ENCODE measurements at places on chromosomes 12 and 14.

GRCh38 chr14:24504425-24504950 lies 3.6 kb downstream of the CMA1 start:
- DNase-seq: no peak

DNA sequence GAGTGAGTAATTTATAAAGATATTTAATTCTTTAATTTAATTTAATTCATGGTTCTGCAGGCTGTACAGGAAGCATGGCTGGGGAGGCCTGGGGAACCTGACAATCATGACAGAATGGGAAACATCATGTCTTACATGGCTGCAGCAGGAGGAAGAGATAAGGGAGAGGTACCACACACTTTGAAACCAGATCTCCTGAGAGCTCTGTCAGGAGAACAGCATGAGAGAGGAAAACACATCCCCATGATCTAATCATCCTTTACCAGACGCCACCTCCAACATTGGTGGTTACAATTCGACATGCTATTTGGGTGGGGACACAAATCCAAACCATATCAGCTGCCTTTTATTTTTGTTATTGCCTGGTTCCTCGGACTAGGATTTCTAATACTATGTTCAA lies 928.6 kb downstream of the TMEM121 start:
- DNase-seq: no peak

DNA sequence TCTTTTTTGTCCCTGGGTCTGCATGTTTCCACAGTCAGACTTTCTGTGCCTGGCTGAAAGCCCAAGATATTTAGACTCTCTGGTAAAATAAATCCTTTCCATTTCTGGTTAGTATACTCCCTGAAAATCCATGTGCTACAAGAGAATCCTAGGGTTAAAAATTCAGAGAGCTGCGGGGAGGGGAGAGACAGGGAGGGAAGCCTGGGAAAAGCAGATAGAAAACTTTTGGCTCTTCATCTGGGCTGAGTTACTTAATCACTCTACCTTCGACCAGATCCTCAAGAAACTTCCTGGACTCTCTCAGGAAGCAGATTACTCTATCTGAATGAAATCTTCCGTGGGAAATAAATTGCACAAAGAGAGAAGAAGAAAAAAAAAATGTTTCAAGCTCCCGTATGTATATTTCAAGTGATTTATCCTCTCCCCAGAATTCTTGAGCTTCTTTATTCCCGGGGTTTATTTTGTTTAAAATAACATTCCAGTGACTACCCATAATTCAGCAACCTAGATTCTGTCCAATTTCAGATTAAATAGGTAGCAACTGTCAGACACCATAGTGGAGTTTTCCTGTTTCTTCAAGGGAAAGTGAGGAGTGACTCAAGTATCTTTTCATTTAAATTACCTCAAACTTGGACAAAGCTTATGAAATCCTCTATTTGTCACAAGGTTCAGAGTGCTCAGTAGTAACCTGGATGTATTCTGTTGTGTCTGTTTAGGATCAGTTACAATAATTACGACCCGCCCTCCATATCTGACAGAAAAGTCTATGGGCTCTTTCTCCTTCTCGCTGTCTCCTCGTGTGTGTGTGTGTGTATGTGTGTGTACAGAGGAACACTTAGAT lies 163.7 kb downstream of the MYRFL start:
- peak; percentile 92 for DNase-seq

- no peak for DNase-seq
These were observed 17.3 kb downstream of the GPR68 start for GRCh38 chr14:91227183-91227628.

DNA sequence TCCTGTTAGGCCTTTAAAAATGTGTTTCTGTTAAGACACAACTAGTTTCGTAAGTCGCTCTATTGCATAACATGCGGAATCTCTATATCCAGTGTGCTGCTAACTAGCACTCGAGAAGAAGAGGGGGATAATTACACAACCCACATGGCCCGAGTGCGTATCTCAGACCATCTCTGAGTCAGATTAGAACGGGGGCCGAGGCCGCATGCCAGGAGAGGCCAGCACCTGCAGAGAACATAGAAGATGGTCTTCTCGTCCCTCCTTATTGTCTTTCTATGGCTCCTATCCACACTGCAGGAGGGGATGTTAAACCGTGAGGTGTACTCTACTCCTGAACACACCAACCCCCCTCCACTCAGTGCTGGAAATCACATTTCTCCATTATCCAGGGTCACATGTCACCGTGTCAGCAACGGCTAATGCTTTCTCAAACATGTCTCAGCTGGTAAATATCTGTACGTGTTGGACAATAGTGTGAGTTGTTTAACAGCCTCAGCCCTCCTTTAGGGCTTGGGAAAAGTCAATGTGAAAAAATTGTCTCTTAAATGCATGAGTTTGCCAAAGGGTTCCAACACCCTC lies 56.3 kb downstream of the CCDC88C start:
- DNase-seq: peak; percentile 17

DNA sequence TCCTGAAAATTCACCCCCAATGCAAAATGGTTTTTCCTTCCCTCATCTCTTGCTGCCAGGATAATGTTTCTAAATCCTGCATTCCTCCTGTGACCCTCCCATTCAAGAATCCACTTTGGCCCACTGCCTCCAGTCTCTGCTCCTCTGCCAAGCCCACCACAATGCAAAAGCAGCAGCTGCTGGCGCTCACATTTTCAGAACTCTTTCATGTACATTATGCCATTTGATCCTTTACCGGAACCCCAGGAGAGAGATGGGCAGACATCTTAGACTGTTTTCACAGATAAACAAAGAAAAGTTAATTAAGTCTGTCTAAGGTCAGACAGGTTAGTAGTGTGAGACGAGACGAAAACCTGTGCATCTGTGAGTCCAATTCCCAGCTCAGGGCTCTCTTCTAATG lies 12.9 kb downstream of the LRIG3 start:
- DNase-seq: peak; percentile 48

DNA sequence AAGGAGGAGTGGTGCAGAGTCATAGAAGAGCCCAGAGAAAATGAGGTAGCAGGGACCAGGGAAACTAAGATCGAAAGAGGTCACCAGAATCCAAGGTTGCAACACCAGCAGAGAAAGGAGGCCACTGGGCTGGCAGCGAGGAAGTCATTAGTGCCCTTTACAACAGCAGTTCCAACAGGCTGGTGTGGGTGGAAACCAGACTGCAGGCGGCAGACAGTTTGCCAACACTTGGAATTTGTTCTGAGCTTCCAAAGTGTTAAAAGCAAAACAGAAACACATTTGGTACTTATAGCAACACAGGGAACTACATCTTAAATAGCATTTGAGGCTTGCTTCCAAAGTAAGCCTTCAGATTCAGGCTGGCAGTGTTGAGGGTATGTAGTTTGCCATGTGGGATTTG lies 95.2 kb upstream of the PWP1 start:
- DNase-seq: no peak

DNA sequence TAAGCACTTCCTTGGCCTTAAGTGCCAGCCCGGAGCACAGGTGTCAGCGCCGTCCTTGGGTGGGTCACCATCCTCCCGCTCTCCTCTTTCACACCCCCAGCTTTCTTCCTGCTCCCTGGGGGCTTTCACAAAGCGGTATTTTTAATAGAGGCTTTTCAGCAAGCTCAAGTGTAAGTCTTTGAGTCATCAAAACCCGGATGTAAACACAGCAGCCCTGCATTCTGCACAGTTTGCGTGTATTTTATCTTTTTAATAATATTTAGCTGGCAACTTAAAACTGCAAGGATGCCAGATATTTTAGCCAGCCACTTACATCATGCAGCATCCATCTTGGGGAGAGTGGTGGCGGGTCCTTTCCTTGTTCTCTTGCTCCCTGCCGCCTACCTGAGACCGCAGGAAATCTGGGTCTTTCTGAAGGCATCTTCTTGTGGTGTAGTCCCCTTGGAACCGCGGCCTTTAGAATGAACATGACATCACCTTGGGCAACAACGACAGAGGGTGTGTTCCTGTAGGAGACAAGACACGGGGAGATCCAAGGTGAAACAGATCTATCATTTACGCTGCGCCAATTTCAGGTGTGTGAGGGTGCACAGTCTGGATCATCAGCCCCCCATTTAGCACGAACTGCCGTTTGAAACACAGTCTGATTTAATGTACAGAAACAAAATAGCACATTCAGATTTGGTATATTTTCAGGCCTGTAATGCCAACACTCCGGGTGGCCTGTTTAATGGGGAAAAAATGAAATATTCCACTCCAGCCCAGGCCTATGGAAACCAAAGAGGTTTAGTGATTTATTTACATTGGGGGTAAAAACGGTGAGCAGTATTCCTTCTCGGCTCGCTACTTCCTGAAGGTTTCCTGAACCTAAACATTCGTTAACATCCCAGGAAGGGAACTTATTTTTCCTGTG lies 12.5 kb upstream of the IRF2BPL start:
- peak; percentile 89 for DNase-seq

- DNase-seq: no peak
These were observed 4.9 kb upstream of the PPP1R12A start for GRCh38 chr12:79939728-79940310.

- no peak for DNase-seq
These were observed 442.5 kb downstream of the EGLN3 start for GRCh38 chr14:33508126-33509062.

DNA sequence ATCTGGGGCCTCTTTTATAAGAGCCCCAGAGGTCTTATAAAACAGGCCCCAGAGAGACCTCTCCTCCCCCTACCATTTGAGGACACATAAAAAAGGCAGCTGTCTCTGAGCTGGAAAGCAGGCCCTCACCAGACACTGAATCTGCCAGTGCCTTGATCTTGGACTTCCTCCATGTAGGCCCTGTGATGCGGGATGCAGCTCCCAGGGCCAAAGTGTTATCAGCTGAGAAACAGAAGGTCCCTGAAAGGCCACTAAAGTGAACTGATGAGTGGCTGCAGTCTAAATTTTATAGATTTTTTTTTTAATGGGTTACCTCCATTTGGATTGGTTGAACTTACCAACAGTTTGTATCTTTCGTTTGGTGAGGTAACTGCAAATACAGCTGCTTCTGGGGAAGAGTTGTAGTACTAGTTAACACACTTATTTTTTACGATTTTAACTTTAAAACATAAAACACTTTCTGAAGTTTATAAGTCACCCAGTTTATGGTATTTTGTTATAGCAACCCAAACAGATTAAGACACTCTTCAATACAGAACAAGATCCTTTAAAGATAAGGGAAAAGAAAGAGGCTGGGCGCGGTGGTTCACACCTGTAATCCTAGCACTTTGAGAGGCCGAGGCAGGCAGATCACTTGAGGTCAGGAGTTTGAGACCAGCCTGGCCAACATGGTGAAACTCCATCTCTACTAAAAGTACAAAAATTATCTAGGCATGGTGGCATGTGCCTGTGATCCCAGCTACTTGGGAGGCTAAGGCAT lies 5.6 kb upstream of the GUCY2C start:
- DNase-seq: no peak

DNA sequence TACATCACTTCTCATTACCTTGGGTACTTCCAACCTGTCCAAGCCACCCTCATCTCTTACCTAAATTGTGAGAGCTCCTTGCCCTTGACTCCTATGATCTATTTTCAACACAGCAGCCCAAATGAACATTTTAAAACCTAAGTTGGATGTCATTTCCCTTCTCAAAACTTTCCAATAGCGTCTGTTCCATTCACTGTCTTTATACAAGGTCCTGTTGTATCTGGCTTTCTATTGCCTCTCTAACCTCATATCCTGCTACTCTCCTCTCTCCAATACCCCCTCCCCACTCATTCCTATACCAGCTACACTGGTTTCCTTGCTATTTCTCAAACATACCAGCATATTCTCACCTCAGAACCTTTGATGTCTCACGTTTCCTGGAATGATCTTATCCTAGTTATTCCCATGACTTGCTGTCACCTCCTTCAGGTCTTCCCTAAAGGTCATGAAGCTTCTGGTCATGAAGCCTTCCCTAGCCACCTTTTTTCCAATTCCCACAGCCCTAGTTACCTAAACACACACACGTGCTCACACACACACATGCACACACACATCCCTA lies 4.1 kb upstream of the KANSL2 start:
- no peak for DNase-seq

DNA sequence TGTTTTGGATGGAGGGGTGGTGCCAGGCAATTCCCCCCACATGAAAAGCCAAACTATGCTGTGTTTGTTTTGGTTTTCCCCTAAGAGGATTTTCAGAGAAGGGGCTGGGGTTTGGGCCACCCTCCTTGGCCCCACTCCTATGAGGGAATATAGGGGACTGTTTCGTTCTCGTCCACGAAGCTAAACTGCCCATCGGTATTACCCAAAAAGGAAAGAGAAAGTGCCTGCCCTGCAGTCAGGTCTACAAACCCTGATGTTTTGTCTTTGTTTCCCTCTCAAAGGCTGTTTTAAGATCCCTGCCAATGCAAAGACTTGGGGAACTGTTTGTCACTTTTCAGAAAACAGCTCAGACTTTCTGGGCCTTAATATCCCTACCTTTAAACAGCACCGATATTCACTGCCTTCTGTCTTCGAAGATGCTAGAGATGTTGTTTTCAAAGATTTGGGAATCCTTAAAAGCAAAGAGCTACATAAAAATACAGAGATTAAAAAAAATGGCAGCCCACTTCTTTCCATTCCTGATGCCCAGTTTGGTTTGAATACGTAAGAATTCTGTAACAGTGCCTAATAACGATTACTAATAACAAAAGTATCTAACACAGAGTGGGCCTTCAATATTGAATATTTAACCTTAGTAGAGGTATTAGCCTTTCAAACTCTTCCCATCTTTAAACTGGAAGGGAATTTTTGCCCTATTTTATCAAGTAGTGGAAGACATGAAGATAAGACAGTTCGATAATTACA lies 518.4 kb downstream of the MED13L start:
- no peak for DNase-seq

DNA sequence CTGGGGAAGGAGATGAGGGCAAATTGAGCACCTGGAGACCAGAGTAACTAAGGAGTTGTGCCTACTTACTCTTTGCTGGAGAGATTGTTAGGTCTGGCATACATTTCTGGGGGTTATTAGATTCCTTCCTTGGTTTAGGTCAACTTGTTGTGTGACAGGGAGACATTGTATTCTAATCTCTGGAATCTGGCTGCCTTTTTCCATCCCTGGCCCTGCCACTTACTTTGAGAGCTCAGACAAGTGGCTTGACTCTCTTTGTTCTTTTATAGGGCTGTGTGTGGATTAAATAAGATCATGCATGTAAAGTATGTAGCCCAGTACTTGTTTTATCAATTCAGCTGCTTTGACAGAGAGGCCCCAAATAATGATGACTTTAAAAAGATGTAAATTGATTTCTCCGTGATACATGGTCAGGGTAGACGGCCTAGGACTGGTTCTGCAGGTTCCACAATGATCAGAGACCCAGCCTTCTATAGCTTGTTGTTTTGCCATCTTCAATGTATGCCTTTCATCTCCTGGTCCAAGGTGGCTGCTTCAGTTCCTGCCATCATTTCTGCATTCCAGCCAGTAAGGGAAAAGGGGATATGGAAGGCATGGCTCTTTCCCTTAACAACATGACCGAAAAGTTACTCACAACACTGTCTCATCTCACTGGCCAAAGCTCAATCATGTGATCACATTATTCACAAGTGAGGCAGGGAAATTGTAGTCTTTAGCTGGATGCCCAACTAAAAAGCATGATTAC lies 72.6 kb downstream of the CHST11 start:
- DNase-seq: no peak
